ENCODE measurements at places on chromosomes 3 and 15.

DNA sequence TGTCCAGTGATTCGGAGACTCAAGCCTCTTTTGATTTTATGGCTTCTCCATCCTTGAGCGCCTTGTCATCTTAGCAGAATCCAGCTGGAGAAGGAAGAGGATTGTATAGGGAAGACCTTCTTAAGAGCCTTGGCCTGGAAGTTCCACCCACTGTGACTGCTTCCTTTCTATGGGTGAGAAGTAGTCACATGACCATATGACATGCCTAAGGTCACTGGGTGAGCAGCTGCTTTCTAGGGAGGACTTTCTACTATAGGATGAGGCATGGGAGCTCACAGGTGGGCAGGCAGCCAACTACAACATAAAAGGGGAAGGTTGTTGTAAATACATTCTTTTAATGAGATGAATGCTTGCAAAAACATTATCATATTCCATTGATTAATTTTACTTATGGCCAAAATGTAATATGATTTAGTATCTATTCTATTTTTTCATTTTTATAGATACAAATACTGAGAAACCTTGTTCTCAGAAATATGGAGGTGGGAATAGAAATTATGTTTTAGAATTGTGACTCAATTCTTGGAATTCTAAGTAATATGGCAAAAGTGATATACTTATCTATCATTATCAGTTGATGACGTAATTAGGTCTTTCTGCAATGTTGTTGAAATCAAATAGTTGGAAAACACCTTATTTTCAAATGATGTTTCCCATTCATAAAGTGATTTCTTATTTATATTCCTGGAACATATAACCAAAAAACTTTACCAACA lies 53.6 kb upstream of the MINAR1 start:
- no peak for DNase-seq

- no peak for DNase-seq
Measured at GRCh38 chr3:13068269-13069010, 4.8 kb downstream of the IQSEC1 start.

GRCh38 chr15:60389261-60390077 lies 8.3 kb downstream of the ANXA2 start:
- DNase-seq = peak; percentile 31

DNA sequence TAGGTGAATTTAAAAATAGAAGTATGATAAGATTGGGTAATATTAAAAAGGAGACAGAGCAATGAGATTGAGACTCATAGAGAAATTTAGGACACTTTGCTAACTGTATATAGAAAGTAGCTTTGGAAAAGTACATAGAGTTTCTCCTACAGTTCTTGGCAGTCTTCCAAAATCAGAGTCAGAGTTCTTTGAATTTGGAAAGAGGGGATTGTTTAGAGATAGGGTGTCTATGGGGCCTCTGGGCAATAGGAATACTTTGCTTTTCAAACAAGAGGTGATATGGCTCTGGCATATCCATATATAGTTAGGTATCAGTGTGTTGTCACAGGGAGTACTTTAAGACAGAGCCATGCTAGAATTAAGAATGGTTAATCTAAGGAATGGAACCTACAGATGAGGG lies 477.1 kb upstream of the KCNMB2 start:
- DNase-seq = no peak

- DNase-seq = no peak
Measured at GRCh38 chr3:187181454-187182170, 15.7 kb upstream of the RTP1 start.

- no peak for DNase-seq
Measured at GRCh38 chr3:166435469-166436057, 598.3 kb upstream of the BCHE start.

GRCh38 chr15:56672721-56673120 lies 60.6 kb downstream of the ZNF280D start:
- DNase-seq = peak; percentile 62

GRCh38 chr3:181630853-181631252 lies 80.9 kb upstream of the SOX2 start:
- DNase-seq = no peak

DNA sequence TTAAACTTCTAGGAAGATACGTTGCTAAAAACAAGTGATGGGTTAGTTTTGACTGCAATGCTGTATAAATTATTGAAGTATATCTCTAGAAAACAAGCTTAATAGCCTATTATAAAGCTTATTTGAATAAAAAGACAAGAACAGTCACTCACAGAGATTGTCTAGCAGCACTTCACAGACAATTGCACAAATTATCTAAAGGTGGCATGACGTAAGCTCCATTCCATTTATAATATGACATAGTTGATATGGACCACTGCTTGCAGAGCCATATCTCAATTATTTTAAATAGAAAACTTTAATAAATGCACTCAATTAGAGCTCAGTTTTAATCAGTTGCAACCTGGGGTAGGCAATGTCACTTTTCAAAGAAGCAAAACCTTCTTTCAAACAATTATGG lies 319.9 kb upstream of the GBE1 start:
- DNase-seq = no peak

DNA sequence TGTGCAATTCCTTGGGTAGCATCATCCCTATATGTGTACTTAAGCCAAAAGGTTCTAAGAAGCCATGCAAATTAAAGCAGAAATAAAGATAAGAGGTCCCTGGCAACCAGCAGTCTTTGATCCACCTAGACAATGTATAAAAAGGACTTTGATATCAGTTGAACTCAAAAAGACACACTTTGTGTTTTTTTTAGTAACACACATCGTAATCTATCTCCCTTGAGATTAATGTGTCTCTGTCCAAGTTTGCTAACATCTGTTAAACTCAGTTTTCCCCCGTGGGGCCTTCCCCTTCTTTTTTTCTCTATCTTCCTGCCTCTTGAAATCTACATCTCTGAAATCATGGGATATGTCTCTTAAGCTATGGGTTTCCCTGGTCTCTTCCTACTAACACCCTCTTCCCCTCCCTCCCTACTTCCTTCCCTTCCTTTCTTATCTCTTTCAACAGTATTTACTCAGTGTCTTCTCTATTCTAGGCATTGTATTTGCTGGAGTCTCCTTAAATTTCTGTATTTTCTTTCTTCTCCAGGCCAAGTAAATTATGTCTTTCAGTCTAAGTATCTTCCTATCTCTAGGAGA lies 27.7 kb downstream of the ALDH1A2 start:
- DNase-seq = no peak
